ENCODE measurements at places on chromosomes 6 and 20. TPM values are rescaled to one million over a fixed set of nuclear protein-coding genes. Genes with fewer than 3 reads are reported as not detected.

GRCh38 chr6:73325656-73326055 lies 28.4 kb downstream of the DPPA5 start:
- no peak for DNase-seq

DNA sequence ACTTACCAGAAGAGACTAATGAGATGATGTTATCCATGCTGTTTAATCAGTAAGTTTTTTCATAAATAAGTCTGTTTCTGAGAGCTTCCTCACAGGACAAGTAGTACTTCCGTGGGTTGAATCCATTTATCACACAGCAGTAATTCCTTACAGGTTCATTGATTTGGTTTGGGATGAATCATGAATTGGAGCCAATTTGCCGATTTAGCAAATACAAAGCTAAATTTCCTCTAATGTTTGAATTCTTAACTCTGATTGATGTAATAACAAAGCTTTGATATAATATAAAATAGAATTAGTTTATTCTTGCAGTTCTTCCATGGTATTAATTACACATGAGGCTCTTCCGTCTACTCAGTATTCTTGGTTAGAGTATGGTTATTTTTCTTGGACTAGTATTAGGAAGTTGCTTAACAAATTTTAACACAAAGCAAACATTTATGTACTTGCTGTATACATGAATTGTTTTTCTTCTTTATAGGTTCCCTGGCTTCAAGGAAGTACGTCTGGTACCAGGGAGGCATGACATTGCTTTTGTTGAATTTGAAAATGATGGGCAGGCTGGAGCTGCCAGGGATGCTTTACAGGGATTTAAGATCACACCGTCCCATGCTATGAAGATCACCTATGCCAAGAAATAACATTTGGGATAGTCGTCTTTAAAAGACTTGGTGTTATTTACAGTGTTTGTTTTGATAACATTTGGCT lies 7.6 kb upstream of the OTOR start:
- no peak for DNase-seq

DNA sequence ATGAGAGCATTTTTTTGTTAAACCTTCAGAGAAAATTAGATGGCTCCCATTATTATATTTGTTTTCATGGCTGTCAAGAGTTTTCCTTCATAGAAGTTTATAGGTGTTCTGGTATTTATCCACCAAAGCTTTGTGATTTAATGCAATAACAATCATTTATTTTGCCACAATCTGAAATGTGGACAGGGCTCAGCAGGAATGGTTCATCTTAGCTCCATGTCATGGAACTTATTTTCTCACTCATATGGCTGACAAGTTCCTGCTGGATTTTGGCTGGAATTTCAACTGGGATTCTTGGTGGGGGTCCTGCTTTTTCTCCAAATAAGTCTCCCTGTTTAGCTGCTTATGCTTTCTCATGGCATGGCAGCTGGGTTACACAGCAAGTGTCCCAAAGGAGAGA lies 876.7 kb downstream of the QKI start:
- no peak for DNase-seq

DNA sequence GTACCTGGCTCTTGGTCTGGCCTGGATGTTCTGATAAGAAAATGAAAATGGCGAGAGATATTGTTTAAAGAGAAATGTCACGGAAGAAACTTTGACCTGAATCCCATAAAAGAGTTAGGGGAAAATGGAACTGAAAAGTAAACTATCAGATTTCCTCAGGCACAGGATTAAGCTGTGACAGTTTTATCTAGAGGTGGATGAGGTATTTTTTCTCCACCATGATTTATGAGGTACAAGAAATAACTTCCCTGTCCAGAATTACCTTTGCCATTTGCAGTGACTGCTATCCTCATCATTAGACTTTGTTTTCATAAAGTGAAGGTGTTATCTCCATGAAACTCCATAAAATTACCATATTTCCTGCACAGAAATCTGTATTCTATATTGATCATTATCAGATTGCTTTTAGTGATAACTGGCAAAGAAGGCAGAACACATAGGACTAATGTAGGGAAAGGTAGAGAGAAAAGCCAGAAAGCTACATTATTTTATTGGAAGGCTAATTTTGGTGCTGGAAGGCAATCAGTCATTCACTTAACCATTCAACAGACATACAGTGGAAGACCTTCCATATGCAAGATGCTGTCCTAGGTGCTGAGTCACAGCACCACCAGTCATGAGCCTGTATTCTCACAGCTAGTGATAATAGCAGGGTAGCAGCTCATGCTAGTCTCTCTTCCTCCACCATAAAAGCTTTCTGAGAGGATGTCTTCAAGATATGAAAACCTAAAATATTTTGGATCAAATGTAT lies 427.3 kb upstream of the CITED2 start:
- no peak for DNase-seq

ANKRD66 gene
- total RNA-seq, result not detected

LRRC73 gene
- total RNA-seq, result 0.90 TPM

GRCh38 chr6:161523362-161523761 lies 249.5 kb upstream of the AGPAT4 start:
- DNase-seq, result no peak

SYCP2 gene
- total RNA-seq, result 0.79 TPM

Measured in right atrium auricular region (tissue), 2 donors.